Substantia nigra (tissue), 51 donors: ENCODE measurements at places on chromosomes 1 and 21.

DNA sequence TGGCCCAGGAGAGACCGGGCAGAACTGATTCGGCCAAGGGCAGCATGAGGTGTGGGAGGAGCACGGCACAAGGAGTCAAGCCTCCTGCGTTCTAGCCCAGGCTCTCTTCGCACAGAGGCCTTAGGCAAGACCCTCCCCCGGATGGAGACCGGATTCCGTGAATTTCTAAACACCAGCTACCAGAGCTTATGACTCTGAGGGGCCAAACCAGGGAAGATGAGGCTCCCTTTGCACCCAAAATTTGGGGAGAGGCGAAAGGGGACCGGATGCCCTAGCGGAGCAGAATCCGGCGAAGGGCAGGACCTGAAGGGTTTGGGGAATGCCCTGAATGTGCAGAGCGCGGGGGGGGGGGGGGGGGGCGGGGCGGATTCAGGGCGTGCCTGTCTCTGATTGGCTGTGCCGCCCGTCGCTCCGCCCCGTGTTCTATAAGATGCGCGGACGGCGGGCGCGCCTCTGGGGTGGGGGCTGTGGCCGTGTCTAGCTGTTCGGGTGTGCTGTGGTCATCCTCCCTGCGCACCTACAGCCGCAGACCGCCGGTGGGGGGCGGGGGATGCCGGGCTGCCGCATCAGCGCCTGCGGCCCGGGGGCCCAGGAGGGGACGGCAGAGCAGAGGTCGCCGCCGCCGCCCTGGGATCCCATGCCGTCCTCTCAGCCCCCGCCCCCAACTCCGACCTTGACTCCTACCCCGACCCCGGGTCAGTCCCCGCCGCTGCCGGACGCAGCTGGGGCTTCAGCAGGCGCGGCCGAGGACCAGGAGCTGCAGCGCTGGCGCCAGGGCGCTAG lies at the start of gene TRNP1:
Gene TRNP1 (plus strand): TSS at position 456 of the 783 bp plus-strand sequence. CDS start 95 bp downstream, at position 551.
- no peak for DNase-seq

GRCh38 chr21:36807422-36807928 lies 108.6 kb downstream of the SIM2 start:
- no peak for DNase-seq

- no peak for DNase-seq
Measured at GRCh38 chr1:30810416-30811080, 53.0 kb upstream of the LAPTM5 start.

DNA sequence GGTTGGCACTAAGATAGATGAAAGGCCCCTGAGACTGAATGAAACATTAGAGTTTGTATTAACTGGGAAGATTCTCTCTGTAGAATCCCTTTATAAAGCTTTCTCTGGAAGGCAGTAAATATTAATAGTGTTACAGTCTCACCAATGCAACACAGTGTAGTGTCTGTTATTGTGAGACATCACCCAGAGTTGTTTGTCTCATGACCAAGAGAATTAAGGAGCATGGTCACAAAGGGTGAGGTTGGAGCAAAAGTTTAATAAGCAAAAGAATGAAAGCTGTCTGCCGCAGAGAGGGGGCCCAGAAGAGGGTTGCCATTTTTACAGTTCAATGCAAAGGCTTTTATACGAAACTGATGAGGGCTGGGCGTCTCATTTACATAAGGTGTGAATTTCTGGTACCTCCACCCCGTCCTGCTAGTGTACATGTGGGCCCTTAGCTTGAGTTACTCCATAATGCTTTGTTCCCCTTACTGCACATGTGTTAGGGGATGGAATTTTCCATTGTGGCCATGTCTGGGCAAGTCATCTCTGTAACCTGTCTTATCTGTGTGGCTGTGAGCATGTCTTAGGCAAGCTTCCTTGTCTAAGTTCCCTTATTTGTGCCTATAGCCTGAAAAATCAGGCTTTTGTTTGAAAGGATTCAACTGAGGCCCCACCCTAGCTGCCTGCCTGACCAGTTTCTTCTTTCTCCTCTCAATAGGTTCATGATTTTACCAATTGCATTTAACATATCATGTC lies 184.1 kb downstream of the RASAL2 start:
- no peak for DNase-seq

DNA sequence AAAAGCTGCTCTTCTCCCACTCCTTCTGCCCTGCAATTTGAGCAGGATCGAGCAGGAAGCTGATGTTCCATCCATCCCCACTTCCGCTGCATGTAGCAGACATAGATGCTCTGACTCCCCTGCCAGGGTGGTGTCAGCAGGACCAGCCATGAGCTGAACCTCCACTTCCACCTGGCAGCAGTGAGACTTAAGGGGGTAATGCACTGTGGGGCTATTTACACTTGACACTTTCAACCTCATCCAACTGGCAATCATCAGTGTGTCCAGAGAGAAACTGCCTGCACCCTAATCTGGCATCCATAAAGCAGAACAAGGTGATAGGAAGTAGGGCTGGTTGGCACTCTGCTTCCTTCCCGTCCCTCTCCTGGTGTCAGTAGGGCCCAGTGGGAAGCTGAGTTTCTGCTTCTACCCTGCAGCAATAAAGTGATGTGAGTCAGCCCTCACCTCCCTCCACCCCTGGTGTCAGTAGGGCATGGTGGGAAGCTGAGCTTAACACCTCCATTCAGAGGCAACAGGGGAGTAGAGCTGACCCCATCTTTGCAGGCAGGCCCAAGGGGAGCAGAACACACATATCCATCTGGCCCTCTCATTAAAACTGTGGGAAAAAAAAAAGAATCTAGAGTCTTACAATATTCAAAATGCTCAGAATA lies 272.3 kb downstream of the PTPRU start:
- DNase-seq, result no peak

- DNase-seq, result no peak
Measured at GRCh38 chr1:161506336-161507223, 1.3 kb downstream of the FCGR2A start.

DNA sequence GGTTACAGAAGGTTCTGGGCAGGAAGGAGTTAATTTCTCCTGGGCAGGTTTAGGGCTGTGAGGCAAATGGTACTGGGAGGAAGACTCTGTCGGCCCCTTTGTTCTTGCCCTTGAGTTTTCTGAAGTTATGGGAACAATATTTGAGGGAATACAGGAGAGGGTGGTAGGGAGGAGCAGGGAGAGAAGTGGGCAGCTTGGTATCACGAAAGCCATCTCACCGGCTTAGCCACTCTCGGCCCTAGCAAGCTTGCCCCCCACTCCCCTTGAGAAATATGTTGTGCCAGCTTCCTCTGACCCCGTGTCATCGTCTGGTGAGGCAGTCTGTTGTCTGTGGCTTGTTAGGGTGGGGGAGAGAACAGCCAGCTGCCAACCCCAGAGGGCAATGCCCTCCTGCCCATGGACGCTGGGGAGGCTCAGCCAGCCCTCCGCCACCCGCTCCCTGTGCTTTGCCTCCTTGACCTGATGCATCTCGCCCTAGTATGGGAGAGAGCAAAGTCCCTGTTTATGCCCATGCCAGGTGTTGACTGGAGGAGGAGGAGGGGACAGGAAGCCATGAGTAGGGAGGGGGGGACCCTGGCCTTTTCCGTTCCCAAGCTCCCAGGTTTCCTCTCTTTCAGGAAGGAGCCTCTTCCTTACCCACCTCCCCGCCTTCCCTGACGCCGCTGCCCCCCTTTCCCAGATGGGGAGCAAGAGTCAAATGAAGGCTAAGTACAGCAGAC lies 1.2 kb downstream of the EFNA1 start:
- no peak for DNase-seq
